Brain pericyte (primary cell): ENCODE measurements at places on chromosomes 13 and 19.

DNA sequence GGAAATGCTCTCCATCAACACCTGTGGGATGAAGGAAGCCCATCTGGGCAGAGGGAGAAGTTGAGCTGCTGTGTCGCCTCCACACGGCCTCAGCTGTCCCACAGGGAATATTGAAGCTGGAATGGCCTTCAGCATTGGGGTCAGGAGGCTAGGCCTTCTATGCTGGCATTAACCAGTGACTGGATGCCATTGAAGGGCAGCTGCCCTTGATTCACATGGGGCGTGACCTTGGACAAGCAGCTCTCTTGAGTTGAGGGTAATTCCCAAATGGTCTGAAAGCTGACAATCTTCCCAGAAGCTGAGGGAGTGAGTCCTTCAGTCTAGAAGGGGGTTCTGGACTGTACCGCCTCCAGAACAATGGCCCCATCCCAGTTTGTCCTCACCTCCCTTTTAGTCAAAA, 6.7 kb downstream of the BCL3 start:
- DNase-seq, result no peak

GRCh38 chr19:15378534-15379082, 979 bp downstream of the AKAP8 start:
- no peak for DNase-seq

DNA sequence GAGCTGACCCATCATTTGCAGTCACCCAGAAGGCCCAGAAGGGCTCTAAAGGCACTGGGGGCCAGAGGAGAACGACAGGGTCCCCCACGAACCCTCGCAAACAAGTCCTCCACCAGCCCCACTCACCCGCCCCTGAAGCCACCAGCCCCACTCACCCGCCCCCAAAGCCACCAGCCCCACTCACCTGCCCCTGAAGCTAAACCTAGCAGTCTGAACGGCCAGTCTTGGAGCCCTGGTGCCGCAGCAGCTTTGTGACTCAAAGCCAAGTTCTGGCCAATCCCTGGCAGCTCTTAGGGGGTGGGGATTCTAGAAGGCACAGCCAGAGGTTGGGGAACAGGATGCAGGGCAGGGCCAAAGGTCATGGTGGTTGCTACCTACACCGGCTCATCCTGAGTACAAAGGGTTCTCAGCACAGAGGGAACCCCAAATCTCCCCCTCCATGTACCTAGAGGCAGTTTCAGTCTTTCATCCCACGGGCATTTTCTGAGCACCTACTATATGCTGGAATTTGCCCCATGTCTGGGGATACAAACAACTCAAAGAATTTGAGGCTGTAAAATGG, at the start of gene IQCN:
Gene IQCN (minus strand): TSS at position 234 of the 562 bp plus-strand sequence. CDS start 4,974 bp downstream, outside the sequence.
- no peak for DNase-seq

DNA sequence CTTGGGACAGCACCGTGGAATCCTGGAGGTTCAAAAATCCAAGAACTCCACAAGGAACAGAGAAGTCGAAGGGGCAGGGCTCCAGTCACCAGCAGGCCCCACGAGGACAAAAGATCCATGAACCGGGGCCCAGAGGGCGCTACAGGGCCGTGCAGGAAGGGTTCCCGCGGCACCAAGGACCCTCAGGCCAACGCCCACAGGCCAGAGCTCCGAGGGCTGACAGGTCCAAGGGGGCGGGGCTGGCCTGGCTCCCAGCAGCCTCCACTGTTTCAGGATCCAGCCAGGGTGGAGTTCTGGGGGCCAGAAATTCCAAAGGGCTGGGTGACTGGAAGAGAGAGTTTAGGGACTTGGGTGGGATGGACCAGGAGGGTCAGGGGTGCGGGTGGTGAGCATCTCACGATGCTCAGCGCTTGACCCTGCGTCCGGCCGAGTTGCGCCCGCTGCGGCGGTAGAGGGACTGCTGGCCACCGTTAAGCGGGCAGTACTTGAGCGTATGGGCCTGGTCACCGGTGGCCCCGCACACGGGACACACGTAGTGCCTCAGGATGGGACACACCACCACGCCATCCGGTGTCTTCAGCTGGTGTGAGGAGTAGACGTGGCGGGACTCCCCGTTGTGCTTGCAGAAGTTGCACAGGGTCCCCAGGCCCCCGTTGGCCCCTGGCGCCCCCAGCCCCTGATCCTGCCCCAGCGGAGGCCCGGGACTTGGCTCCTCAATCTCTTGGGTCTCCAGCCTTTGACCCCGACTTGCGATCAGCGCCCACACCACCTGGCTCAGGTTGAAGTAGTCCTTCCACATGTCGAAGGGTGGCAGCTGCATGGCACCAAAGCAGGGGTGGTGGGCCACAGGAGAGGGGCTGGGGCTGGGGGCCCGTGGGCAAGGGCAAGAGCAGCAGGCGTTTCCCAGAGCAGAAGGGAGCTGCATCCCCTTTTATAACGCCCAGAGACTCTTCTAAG, at the start of gene NANOS2:
Gene NANOS2 (minus strand): TSS at position 905 of the 957 bp plus-strand sequence. CDS start 85 bp downstream, at position 820.
- no peak for DNase-seq

- DNase-seq, result no peak
These were observed 1.7 kb upstream of the PRAM1 start for GRCh38 chr19:8504171-8504570.

DNA sequence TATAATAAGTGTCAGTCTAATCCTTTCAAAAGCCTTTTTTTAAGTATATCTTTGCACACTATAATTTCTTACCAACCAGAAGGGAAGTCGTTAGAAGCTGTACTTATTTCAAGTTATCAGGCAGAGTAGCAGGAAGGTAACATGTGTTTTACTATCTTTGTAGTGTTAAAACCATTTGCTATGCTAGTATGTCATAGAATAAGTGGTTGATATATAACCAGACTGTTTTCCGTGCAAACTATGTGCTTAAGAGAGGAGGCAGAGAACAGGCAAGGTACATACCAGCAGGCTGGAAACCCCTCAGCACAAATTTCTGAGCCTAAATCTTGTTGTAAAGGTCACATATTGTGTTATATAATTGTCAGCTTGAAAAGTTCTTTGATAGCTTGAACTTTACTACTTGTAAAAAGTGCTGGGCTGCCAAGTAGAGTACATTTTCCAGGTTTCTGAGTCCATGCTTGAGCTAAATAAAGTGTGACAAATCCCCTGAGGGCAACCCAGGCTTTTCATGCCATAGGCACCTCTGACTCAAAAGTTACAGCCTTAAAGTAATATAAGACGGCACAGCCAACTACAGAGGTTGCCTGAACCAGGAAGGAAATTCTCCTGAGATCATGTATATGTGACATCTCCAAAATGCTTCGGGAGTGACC, 1297.4 kb downstream of the PCDH9 start:
- no peak for DNase-seq

GRCh38 chr13:52399708-52400107, 6.3 kb downstream of the THSD1 start:
- no peak for DNase-seq

- DNase-seq, result no peak
These were observed 142.2 kb downstream of the MZT1 start for GRCh38 chr13:72585254-72585653.

DNA sequence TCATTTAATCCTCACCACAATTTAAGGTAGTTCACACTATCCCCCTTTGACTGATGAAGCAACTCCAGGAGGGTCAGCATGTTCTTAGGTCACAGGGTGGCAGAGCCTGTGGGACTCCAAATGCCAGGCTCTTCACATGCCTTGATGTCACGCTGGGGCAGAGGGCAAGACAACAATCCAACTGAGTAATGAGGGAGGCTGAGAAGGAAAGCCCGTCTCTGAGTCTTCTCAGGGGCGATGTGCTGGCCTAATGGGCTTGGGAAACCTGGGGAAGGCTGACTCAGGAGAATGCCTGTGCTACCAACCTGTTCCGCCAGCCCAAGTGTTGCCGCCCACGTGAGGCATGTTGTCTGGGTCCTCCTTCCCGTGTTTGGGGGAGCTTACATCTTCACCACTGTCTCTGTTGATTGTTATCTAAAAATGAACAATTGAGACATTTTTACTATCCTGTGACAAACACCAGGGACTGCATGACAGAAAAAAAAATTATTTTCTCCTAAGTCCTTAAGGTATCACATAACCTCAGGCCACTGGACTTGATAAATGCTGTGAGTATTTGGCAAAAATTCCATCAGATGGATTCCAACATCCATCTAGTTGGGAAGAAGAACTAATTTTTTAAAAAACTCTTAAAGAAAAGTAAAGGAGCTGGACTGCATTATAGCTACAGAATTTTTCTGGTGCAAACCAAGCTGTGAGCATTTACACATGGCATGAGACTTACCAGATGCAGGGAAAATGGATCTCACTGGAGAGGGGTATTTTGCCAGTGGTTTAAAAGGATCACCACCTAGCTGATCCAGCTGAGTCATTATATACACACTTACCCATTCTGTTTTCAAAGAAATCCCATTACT, 157.5 kb downstream of the RGCC start:
- peak; percentile 12 for DNase-seq

- no peak for DNase-seq
These were observed 5.1 kb upstream of the MKNK2 start for GRCh38 chr19:2055931-2056836.

GRCh38 chr19:6150289-6150688, 14.8 kb downstream of the ACSBG2 start:
- no peak for DNase-seq

DNA sequence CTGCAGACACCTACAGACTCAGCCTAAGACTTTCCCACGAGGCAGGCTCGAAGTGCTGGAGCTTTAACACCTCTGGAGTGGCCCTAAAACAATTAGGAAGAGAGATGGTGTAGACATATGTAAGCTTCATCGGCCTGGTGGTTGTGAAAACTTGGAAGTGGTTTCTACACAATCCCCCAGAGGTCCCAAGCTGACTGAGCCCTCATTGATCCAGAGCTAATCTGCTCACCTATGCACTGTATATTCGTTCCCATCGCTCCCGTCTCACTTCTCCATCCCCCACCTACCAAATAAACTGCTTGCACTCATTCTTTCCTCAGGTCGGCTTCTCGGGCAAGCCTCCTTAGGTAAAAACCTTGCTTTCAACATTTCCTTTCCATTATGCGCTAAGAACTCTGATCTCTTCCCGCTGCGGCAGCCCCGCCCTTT, 767 bp upstream of the ZNF793 start:
- no peak for DNase-seq

DNA sequence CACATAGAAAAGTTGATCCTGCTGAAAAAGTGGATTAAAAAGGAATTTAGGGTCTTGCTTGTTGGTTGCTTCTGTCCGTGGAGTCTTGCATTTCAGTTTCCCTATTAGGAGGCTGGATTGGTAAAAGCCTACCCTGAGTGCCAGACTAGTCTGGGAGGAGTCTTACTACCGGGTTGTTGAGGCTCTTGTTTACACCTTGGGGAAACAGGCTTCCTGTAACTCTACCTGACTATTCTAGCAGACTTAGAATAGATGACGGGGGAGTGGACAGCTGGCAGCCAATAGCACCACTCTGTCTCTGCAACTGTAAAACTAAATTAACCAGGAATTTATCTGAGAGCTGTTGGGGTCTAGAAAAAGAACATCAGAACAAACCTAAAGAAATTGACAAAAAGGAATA, 11.3 kb upstream of the MPHOSPH8 start:
- no peak for DNase-seq

- no peak for DNase-seq
These were observed 62.7 kb downstream of the PSPC1 start for GRCh38 chr13:19720039-19720438.

GRCh38 chr19:10191347-10191746, 3.4 kb downstream of the DNMT1 start:
- DNase-seq, result peak; percentile 86

DNA sequence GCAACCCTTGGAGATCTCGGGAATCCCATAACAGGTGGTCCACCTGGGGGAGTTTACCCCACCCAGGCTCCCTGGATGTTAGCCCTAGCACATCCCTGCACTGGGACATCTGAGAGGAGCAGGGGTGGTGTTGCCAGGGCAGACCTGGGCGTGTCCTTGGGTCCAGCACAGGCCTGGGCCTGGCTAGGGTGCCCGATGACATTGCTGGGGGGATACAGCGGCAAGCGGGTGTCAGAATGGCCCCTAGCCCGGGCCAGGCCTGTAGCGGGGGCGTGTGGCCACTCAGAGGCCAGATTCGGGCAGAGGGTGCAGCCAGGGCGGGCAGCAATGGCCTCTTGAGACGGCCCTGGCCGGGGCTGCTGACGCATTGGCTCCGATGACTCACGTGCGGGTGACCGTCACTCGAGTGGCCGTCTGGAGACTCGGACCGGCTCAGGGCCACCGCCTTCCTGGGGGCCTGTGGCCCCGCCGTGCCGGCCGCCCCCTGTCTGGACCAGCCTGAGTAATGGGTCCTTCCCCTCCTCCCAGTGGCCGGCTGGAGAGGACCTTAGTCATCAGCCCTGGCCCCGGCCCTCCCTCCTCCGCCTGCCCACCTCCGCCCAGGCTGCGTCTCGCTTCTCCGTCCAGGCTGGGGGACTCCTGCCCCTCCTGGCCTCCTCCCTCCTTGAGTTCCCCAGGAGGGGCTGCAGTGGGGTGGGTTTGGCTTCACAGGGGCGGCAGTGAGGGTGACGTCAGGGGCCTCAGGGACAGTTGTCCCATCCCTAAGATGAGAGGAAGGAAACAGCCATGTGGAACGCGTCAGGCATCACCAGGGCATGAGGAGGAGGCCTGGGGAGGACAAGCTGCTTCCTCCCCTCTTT, 23.2 kb upstream of the CRTC1 start:
- DNase-seq, result no peak

DNA sequence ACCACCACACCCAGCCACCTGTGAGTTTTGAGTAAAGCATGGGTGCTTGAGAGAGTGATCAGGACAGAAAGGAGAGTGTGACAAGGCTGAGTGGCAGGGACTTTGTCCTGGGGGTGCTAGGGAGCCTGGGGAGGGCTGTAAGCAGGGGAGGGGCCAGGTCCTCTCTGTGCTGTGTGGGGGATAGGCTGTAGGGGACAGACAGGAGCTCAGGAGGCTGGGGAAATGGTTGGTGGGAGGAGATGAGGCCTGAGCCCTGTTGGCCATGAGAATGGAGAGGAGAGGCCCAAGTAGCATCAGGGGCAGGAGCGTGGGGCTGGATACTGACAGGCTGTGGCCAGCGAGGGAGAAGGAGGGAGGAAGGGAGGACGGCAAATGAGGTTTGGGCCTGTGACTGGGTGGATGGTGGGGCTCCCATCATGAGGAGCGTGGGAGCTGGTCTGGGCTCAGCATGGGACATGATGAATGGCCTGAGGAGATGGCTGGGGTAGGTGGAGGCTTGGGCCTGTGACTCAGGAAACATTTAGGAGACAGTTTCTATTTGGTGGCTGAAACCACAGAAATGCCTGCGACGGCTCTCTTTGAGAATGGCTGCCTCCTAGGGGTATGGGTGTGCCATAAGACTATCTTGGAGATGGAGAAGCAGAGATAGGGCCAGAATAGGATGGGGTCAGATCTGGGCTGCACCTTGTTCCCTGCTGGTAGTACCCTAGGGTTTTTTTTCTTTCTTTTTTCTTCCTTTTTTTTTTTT, 25.0 kb downstream of the GRIN2D start:
- no peak for DNase-seq
